ENCODE measurements at places on chromosomes 12 and 14.

- no peaks in the 10 kb centered on the region for H3K4me1 ChIP-seq
- no peak overlapping the region for H3K27ac ChIP-seq
Observed at GRCh38 chr12:67323007-67323406, 53.8 kb downstream of the CAND1 start.

GRCh38 chr12:27934276-27934675 is 38.3 kb downstream of the PTHLH start:
- no peaks in the 10 kb centered on the region for H3K27me3 ChIP-seq
- no peak overlapping the region for H3K4me3 ChIP-seq
- H3K4me1 ChIP-seq = peaks cover 4% of the 10 kb centered on the region
- DNase-seq = no peak
- H3K27ac ChIP-seq = no peak overlapping the region
- H3K36me3 ChIP-seq = no peaks in the 10 kb centered on the region

GRCh38 chr14:55781046-55781445 is 201.0 kb downstream of the KTN1 start:
- H3K4me3 ChIP-seq = no peak overlapping the region
- H3K27ac ChIP-seq = no peak overlapping the region
- H3K27me3 ChIP-seq = no peaks in the 10 kb centered on the region
- H3K4me1 ChIP-seq = peaks cover 5% of the 10 kb centered on the region

- no peak for DNase-seq
- no peaks in the 10 kb centered on the region for H3K4me1 ChIP-seq
- no peaks in the 10 kb centered on the region for H3K36me3 ChIP-seq
- no peaks in the 10 kb centered on the region for H3K27me3 ChIP-seq
- H3K4me3 ChIP-seq = no peak overlapping the region
- no peak overlapping the region for H3K27ac ChIP-seq
Observed at GRCh38 chr12:14868916-14869506, 16.6 kb downstream of the MGP start.

Measured in CD14-positive monocyte (primary cell).